ENCODE measurements at places on chromosomes 5 and 9.

DNA sequence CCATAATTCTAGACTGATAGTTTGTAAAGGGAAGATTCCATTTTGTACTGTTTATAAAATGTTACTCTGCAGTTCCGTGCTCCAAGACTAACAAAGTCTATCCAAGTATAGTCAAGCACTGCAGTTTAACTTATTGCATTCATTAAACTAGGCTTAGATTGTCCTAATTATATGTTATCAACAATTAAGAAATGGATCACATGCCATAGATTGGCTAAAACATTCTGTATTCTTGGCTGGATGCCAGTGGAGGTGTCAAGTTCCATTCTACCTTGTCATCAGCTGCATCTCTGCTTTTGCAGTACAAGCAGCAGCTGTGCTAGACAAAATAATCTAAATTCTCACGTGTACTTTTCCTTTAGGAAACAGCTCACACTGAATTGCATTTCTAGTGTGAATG, 69.4 kb upstream of the MEF2C start:
- DNase-seq, result peak; percentile 35

GRCh38 chr5:172630482-172630881, 10.6 kb upstream of the NEURL1B start:
- DNase-seq, result no peak

- DNase-seq, result peak; percentile 58
These were observed 4.6 kb downstream of the NMRK1 start for GRCh38 chr9:75083188-75083970.

- DNase-seq, result no peak
These were observed 498.8 kb downstream of the KIF4B start for GRCh38 chr5:155512329-155512728.

DNA sequence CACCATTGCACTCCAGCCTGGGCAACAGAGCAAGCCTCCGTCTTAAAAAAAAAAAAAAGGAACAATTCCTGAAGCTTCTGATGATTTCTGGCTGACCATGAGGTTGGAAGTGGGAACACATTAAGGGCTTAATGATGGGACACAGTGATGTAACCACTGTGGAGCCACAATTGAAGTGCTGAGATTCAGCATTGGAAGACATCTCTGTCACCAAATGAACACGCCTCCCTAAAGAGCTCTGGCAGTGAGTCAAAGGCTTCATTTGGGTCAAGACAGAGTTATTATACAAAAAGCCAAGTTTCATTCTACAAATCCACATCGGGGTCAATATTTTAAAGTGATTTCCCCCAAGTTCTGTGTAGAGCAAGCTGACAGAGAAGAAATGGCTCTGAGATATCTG, 4.5 kb upstream of the S1PR3 start:
- DNase-seq, result no peak

Measured in SW480 (cell line).